ENCODE measurements at places on chromosomes 5 and 9. TPM values are rescaled to one million over a fixed set of nuclear protein-coding genes. Genes with fewer than 3 reads are reported as not detected.

Gene DOLK
- polyA plus RNA-seq: 71.6 TPM

Gene KYAT1
- polyA plus RNA-seq: 9.6 TPM

Gene PDE6A
- polyA plus RNA-seq: not detected

Gene CDH18
- polyA plus RNA-seq: 0.05 TPM

Gene GABRA1
- polyA plus RNA-seq: not detected

Gene SHISAL2B
- polyA plus RNA-seq: not detected

Gene OMD
- polyA plus RNA-seq: not detected

Gene GRXCR2
- not detected for polyA plus RNA-seq

Gene SPATA31D3
- not detected for polyA plus RNA-seq

Gene PCSK1
- polyA plus RNA-seq: 0.95 TPM

Data from endothelial cell of umbilical vein (primary cell).